ENCODE measurements at places on chromosomes 3 and 15.

DNA sequence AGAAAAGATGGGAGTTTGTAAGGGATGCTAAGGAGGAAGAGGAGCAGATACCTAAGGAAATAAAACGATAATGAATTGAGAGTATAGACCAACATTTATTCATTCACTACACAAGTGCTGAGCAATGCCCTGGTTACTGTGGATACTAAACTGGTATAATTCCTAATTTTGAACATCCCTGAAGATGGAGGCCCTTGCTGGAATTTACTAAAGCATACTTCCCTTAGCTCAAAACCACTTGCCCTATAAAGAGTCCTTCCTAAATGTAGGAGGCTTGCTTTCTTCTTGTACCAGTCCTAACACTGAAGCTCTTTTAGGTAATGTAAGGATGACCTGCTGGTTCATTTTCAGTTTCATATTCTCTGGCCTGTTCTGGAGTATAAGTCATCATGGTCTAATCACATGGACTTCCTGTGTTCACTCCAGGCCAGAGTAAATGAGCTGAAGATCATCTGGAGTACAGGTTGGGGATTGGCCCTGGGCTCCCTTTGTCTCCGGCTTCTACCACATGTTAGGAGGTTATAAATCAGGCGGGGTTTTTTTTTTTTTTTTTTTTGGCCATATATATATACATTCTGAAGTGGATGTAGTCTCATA is 40.1 kb upstream of the MTMR10 start:
- DNase-seq: no peak

GRCh38 chr3:38455639-38456430 is 2.1 kb downstream of the ACVR2B start:
- DNase-seq: no peak

DNA sequence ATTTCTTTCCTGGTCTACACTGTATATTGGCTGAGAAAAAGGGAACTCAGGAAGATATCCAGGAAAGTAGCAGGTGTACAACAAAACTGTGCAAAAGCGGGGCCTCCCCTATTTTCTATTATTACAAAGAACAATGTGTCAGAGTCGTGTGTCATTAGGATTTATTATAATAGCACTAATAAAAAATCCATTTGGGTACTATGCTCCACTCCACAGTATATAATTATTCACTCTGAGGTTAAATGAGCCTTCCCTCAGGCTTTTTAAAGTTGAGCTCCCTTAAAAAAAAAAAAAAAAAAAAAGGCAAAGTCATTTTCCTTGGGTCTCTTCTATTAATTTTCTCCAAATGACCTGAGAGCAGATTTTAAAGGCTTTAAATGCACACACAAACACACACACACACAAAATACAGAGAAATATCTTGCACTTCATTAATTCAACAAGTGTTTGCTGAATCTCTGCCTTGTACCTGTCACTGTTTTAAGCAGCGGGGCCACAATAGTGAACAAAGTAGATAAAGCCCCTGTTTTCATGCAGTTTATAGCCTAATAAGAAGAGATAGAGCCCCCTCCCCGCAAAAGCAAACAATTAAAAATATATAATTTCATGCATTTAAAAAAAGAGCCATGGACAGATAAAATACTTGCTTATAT is 1.3 kb upstream of the DPP8 start:
- no peak for DNase-seq

- DNase-seq: no peak
These were observed 79.2 kb downstream of the SRGAP3 start for GRCh38 chr3:9169956-9170850.

DNA sequence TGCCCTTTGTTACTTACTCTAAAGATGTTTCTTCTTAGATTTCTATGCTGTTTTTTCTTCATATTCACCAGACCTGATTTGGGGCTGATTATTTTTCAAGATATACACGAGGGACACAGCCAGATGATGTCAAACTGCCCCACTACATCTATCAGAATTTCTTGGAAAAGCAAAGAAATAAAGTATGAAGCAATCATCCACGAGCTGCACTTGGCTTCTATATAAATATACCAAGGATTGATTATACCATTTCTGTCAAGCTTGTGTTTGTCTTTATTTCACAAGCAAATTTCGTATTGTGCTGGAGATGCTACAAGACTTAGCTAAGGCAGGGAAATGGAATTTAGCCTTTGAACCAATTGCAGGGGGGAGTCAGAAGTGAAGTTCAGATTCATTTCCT is 715.1 kb upstream of the NR2F2 start:
- no peak for DNase-seq

- no peak for DNase-seq
These were observed 18.2 kb upstream of the EOGT start for GRCh38 chr3:69031635-69032034.

GRCh38 chr3:46656778-46657556 is 36.5 kb downstream of the ALS2CL start:
- DNase-seq: peak; percentile 12

GRCh38 chr3:178421069-178421468 is 115.2 kb upstream of the KCNMB2 start:
- DNase-seq: no peak

GRCh38 chr15:39627451-39628143 is 46.7 kb downstream of the THBS1 start:
- DNase-seq: no peak
